SIG-M5 (cell line): ENCODE measurements at places on chromosomes 7 and 10.

GRCh38 chr10:114012650-114013049 is 31.0 kb upstream of the ADRB1 start:
- DNase-seq, result no peak

- DNase-seq, result no peak
Observed at GRCh38 chr10:247480-247879, 112.2 kb downstream of the ZMYND11 start.

- no peak for DNase-seq
Observed at GRCh38 chr10:72328829-72329204, 25.9 kb downstream of the DNAJB12 start.

DNA sequence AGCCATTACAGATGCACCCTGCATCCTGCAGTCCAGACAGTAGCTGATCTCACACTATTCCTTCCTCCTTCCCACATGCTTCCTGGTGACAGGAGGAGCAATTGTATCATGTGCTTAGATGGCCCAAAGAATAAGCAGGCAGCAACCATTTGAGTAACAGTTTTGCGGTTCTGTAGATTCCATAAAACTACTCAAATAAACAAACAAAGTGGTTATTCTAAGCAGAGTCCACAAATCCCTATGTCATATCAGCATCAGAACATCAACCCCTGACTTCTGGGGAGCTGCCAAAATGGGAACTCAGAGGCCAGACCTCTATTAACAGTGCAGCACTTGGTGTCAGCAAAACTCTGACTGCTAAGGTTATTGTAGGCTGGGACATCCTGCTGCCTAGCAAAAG is 226.0 kb downstream of the SORCS1 start:
- no peak for DNase-seq

DNA sequence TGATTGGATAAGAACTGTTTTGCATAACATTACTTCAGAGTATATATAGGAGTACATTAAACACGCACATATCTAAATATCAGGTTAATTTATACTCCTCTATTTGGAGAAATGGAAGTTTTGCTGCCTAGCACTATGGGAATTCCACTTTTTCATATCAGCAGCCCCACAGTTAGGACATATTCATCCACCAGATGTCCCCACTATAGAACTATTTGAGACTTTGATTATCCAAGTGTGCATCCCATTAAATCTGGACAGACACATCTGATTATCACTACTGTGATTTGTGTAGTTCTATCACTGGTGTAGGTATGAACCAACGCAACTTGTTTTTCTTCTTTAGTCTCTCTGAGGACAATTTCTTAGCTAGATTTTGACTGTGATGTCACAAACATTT is 345.7 kb downstream of the THSD7A start:
- DNase-seq, result no peak

- no peak for DNase-seq
Observed at GRCh38 chr7:17932770-17933169, 7.5 kb downstream of the SNX13 start.

DNA sequence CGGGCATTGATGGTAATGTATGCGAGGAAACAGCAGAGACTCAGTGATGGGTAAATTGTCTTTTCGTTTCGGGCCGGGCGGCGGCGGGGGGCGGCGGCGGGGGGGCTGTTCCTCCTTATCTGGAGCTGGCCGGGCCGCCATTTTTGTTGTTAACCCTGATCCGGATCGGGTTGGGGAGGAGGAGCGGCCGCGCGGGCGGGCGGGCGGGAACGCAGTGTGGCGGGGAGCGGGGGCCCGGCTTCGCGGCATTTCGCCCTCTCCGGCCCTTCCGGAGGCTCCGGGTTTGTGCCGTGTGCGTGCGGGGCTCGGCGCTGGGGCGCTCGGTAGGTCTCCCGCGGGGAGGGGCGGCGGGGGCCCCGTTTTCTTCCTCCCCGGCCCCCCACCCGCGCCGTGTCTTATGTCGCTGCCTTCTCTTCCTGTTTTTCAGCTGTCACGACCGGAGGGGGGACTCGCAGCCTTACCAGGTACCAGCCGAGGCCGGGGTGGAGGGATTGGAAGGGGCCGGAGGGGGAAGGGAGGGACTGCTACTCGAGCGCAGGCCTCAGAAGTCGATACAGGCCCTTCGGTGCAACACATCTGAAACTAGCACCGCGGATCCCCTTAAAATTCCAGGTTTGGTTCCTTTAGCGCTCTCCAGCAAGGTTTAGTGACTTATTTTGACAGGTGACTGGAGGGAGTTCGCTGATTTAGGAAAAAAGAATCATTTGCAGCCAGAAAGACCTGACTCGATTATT is 820 bp downstream of the WAC start:
- DNase-seq, result no peak

DNA sequence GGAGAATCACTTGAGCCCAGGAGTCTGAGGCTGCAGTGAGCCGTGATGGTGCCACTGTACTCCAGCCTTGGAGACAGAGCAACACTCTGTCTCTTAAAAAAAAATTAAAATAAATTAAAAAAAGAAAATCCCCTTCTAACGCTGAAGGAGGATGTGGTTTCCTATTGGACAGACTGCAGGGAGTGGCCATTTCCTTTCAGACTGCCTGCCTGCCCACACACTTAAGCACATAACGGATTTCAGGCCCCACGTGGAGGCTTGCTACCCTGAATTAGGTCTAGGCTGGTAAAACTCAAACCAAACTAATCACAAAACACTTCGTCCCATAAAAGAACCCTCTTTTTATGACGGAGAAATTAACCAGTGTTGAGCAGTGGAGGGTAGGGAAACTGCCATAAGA is 34.0 kb downstream of the GATA3 start:
- no peak for DNase-seq

DNA sequence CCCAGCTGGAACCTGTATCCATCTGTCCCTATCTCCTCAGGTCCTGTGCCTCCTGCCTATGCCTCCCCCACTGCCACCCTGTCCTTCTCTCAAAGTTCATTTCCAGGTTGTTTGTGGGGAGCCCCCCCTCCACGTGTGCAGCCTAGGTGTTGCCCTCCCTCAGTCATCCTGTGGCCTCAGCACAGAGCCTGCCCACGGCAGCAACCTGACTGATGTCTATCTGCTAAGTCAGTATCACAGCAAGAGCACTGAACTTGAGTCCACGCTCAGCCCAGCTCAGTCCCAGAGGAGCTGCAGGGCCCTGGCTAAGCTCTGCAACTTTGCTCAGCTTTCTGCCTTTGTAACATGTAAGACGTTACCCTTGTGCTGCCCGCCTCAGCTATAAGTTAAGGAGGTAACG is 28.7 kb downstream of the FAM53B start:
- no peak for DNase-seq

GRCh38 chr7:78019447-78020135 is 221.0 kb downstream of the PHTF2 start:
- no peak for DNase-seq

DNA sequence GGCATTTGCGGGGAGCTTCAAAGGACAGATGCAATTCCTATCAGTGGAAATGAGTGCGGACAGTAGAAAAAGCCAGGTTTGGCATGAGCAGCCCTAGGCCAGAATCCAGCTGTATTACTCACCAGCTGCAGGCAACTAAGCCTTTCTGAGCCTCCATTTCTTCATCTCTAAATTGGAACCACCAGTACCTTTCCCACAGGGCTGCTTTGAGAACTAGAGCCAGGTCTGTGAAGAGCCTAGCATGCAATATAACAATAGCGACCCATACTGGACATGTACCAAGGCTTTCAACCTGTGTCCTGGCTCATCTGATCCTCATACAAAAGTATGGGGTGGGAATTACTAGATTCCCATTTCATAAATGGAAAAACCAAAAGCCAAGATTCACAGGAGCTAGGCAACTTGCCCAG is 101.0 kb downstream of the GSAP start:
- DNase-seq, result no peak
